Stimulated activated CD8-positive, alpha-beta memory T cell treated with anti-CD3 and anti-CD28 coated beads, Interleukin-12 subunit alpha, Interleukin-12 subunit beta, amount 100 ng/mL, for 4 hours (primary cell): ENCODE measurements at places on chromosomes 1 and 21.

DNA sequence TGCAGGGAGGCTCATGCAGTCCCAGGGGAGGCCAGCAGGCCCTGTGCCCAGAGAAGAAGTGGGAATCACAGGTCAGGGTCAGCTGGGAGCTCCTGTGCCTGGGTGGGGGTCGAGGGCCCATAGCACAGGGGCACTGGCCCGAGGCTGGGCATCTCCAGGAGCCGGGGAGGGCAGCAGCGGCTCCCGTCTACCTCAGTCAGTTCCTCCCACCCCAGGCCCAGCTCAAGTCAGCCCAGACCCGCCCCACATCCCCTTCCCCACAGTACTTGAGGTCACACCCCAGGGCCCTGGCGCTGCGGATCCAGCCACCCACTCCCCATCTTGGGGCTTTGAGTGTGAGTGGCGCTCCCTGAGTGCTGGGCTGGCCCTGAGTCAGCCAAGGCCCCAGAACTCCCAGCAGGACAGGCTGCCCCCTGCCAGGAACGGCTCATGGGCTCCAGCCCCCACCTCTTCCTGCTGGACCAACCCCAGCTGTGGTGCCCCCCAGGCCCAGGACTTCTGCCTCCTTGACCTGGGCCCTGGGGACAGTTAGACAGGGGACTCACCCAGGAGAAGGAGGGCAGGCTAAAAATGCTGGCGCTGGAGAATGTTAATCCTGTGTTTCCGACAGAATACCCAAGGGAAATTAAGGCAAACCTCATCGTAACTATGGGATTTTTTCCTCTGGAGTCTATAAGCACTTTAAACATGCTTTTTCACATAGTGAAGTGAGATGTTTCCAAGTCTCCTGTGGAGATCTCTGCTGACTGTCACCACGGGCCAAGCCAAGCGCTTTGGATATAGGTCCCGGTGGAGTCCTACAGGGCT lies 68.8 kb upstream of the COL6A1 start:
- DNase-seq, result no peak

DNA sequence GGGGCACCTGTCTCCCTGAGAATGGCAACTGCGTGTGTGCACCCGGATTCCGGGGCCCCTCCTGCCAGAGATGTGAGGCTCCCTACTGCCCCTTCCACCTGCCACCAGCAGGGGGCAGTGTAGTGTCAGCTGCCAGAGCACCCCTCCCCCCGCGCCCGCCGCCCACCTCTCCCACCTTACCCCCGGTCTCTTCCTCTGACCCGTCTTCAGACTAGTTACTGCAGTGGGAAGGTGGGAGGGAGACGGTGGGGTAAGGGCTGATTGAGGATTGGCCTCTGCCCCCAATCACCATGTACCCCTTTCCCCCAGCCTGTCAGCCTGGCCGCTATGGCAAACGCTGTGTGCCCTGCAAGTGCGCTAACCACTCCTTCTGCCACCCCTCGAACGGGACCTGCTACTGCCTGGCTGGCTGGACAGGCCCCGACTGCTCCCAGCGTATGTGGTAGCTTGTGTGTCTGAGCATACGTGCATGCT lies 10.1 kb upstream of the LRRC71 start:
- no peak for DNase-seq

GRCh38 chr1:81287411-81288080 lies 513.2 kb upstream of the ADGRL2 start:
- DNase-seq, result no peak

- no peak for DNase-seq
These were observed 15.7 kb downstream of the IER5 start for GRCh38 chr1:181104042-181104789.

DNA sequence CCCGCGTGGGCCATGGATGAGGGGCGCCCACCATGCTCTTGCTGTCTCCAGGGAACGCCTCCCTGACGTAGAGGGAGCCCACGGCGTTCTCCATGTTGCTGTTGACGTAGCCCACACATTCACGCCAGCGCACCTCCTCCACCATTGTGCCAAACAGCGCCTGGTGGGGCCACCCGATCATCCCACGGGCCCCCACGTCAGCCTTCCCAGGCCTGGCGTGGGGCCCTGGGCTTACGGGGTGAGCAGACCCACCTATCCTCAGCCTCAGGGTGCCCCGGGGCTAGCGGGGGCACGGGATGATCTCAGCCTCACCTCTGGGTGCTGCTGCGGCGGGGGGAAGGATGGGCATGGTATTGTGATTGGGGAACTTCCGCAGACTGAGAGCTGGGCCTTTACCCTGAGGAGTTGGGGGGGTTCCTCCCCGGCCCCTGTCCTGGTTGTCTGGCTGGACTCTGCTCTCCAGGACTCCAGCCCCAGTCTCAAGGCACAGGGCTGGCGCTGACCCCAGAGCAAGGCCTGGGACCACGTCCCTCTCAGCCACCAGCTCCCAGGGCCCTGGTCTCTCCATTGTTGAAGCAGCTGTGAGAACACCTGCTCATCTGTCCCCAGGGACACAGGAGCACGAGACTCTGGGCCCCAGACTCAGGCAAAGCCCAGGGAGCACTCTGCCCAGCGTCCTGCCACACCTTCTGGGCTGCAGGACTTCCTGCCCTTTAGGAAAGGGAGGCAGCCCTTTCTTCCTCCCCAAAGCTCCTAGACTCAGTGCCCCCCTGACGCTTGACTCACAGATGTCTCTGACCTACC lies 10.2 kb downstream of the PRXL2B start:
- DNase-seq, result no peak

DNA sequence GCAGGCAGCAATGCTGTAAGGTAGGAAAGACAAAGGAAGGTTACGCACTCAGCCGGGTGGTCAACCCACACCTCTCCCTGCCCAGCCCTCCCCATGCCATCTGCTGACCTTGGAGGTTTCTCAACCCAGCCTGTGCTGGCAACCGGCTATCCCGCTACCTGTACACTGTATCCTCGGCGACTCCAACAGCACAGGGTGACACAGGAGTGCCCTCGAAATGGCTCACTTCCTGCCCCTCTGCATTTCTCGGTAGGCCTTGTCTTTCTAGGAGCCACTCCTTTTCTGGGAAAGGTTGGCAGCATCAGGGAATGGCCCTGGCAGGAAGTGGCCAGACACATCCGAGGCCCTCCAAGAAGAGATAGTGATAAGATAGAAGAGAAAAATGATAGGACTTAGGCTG lies 124.0 kb downstream of the PROX1 start:
- DNase-seq, result no peak

DNA sequence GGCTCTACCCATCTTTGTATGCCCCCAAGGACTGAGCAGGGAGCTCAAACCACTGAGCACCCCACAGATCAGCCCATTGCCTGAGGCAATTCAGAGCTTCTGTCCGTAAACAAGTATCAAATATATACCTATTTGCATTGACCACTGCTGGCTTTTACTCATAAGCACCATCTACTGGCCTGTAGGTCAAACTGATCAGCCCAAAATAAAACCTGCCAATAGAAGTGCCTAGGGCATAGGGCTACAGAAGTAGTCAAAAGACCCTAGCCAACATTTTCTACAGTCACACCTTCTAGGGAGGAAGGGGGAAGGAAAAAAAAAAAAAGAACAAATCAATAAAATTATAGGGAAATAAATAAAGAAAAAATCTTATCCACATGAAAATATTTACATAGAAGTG lies 5.3 kb upstream of the LCE3D start:
- DNase-seq, result no peak

- no peak for DNase-seq
These were observed 450.7 kb downstream of the NEGR1 start for GRCh38 chr1:71831646-71832045.

DNA sequence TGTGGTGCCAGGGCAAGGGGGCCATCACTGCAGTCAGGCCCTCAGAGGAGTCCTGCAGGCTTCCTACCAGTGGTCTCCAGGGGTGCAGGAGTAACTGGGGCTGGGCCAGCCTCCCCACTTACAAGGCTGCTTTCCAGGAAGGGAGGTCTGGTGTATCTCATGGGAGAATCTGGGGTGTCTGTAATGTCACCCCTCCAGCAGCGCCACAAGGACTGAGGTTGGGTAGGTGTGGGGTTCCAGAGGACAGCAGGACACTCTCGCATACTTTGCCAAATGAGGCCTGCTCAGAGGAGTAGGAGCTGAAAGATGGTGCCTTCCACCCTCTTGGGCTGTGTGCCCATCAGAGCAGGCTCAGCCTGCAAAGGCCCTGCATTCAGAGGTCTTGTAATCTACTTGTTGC lies 46.9 kb downstream of the TNNT2 start:
- no peak for DNase-seq

- no peak for DNase-seq
These were observed 39.5 kb upstream of the UBE2U start for GRCh38 chr1:64163970-64164369.

GRCh38 chr1:89347296-89347695 lies 16.6 kb upstream of the GBP6 start:
- DNase-seq, result no peak

GRCh38 chr1:14362331-14362730 lies 236.2 kb upstream of the KAZN start:
- no peak for DNase-seq

DNA sequence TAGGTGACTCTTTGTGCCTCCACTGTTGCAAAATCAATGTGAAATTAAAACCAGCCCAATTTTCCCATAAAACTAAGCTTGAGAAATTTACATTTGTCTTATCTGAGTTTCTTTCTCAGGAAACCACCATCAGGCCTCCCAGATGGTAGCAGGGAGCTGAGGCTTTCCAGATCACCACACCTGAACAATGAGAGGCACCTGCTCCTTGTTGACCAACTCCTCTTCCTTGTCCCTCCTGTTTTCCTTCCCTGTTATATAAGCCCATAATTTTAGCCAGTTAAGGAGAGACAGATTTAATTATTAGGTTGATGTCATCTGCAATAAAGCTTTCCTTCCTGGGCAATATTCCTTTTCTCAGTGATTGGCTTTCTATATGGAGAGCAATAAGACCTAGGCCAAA lies 32.0 kb upstream of the C1orf185 start:
- DNase-seq, result no peak

DNA sequence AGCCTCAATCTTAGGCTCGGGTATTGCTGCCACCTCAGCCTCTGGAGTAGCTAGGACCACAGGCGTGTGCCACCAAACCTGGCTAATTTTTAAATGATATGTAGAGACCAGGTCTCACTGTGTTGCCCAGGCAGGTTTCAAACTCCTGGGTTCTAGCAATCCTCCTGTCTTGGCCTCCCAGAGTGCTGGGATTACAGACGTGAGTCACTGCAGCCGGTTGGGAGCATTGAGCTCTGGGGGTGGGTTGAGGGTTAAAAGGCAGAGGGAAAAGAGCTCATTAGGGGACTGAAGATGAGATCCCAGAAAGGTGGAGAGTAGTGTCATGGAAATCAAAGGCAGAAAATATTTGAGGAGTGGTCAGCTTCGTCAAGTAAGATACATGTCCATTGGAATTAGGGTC lies 7.1 kb downstream of the RAD54L start:
- no peak for DNase-seq

DNA sequence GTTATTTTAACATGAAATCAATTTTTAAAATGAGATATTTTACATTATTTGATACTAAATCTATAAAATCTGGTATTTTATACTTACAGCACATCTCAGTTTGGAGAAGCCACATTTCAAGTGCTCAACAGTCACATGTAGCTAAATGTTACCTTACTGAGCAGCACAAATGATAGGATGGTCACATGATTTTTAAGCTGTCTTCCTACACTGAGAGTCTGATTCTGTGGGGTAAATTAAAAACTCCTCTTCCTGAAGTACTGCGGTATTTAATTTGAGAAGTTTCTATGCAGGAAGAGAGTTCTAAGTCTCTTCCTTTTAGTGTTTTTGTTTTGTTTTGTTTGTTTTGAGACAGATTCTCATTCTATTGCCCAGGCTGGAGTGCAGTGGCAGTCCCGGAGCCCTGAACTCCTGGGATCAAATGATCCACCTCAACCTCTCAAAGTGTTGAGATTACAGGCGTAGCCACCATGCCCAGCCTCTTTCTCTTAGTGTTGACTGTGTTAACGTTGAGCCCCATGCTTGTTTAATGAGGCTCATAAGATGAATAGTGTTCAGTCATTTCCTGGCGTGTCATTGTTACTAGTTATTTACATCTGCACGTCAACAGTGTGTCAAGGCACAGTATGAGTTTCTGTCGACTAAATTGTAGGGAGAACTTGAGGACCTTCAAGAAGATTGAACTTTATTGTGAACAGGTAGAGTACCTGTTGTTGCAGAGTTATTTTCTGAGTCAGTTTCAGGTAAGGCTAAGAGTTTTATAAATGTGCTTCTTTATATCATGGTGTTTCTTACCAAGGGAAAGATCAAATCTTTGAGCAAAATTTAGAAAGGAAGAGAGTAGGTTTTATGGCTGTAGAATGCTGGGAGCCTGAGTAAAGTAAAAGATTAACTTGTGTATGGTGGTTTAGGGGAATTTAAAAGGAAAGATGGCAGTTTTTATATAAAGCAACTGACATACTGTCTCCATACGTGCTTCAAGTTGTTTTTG lies 3.3 kb downstream of the CNST start:
- no peak for DNase-seq

DNA sequence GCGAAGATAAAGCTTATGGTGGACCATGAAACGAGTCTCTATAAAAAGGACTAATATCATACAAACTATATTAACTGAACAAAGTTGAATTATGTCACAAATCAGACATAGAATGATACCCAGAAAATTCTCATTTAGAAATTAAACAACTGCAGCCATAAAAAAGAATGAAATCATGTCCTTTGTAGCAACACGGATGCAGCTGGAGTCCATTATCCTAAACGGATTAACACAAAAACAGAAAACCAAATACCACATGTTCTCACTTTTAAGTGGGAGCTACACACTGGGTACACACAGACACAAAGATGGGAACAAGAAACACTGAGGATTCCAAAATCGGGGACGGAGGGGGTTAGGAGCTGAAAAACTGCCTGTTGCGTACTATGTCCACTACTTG lies 11.5 kb downstream of the COP1 start:
- DNase-seq, result no peak

- no peak for DNase-seq
These were observed 6.0 kb downstream of the NFIA start for GRCh38 chr1:61088163-61088974.
